HL-60 (cell line): ENCODE measurements at places on chromosomes 2 and 18.
A peak's percentile ranks its signal among the peaks of the same experiment; 100 is the strongest.

DNA sequence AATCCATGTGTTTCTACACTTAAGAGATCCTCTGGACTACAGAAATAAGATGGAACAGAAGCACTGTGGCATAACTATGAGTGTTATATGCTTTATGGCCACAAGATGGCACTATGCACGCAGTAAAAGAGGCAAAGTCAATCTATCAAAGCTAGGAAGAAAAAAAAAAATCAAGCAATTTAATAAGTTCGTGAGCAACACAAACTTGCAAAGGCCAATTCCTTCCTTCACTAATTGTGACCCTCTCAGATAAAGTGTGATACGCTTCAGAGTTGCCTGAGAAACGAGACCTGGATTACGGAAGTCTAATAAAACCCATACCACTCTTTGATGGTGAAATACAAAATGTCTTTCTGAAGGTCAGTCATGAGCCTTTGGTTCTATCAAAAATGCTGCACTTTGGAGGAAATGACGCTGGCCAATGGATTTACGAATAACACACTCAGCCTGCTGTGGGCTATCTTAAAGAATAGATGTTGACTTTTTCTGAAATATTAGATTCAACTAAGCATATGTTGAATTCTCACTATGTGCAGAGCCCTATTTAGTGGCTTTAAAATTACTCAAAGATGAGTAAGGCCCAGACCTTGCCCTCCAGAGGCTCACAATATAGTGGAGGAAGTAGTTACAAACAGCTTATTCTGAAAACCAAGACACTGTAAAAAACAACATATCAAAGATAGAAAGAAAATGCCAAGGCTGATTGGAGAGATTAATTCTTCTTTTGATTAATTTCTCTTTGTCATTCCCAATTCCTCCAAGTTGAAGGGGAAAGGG, 35.5 kb upstream of the TTR start:
- peak; percentile 58 for DNase-seq

GRCh38 chr18:54127759-54128378, 96.6 kb downstream of the MBD2 start:
- DNase-seq, result peak; percentile 72

GRCh38 chr2:135952891-135953290, 32.5 kb downstream of the DARS1 start:
- DNase-seq, result no peak

- no peak for DNase-seq
These were observed 74.5 kb downstream of the INPP4A start for GRCh38 chr2:98519156-98519555.

GRCh38 chr2:156518138-156518537, 82.0 kb downstream of the GPD2 start:
- no peak for DNase-seq
